ENCODE measurements at places on chromosomes 13 and 19. TPM values are rescaled to one million over a fixed set of nuclear protein-coding genes. Genes with fewer than 3 reads are reported as not detected.

- peak; percentile 15 for DNase-seq
These were observed 175.5 kb upstream of the SERP2 start for GRCh38 chr13:44197791-44198770.

DNA sequence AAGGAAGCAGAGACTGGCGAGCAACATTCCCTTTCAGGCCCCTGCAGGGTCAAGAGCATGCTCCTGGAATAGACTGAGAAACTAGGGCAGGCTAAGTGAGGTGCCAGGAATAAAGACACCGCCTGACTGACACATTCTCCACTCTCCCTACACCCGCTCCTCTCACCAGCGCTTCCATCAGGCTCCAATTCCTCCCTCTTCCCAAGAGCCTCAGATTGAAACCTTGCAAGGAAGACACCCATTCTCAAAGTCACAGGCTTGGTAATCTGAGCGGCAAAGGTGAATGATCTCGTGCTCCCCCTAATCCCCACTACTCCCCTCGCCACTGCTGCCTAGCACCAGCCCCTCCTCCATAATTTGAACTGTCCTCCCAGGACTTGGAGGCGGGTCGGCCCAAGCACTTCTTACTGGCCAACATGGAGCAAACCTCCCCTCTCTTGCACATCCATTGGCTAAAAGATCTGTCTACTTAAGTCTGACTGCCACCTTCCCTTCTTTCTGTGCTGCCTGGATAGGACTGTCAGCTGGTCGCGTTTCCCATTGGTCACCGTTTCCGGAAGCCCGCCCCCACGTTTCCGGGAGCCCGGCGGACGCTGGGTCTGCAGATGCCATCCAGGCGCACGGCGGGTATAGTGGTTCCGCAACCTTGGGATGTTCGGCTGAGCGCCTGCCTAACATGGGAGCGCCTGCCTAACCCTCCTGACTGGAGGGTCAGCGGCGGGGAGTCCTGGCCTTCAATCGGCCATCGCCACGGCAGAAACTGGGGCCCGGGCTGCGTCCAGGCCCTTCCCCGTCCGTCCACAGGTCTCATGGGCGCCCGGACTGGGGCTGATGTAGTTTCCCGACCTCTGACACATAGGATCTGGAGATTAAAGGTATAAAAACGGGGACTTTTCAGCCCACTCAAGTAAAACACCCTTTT, 33.6 kb downstream of the ZNF383 start:
- DNase-seq = peak; percentile 57

ZNF582 gene
- total RNA-seq = 3.7 TPM

ERICH4 gene
- not detected for total RNA-seq

DNA sequence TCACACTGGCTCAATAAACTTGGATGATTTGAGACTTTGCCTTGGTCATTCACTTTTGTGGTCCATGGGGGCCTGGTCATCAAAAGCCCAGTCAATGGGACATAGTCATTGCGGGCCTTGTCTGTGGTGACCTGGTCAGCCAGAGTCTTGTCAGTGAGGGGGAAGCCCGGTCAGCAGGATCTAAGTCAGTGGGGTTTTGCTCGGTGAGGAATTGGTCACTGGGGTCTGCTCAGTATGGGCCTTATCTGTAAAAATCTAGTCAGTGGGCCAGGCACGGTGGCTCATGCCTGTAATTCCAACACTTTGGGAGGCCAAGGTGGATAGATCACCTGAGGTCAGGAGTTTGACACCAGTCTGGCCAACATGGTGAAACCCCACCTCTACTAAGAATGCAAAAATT, 63.7 kb upstream of the TPM4 start:
- DNase-seq = no peak

- no peak for DNase-seq
These were observed 23.1 kb downstream of the CCDC8 start for GRCh38 chr19:46390121-46390858.

- DNase-seq = no peak
These were observed 21.4 kb downstream of the KCTD4 start for GRCh38 chr13:45179428-45179827.

GRCh38 chr19:40134866-40135265, 44.1 kb upstream of the ZNF780A start:
- DNase-seq = no peak

C1QTNF9 gene
- total RNA-seq = 0.10 TPM

DNA sequence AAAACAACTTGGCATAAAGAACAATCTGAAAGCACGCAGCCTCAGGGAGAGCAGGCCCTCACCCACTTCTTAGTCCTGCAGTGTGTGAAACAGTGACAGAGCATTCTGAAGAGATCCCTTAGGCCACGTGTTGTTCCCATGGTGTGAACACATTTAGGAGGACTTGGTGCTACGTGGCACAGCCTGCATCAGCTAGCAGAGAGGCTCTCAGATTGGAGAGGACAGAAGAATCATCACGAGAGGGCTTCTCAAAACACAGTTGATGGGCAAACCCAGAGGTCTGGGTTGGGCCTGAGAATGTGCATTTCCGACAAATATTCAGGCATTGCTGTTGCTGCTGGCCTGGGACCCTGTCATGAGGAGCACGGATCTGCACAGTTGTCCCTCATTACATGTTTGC, 26.1 kb upstream of the TFDP1 start:
- DNase-seq = no peak

- peak; percentile 58 for DNase-seq
These were observed 3.7 kb upstream of the GP6 start for GRCh38 chr19:55041627-55042343.

DNA sequence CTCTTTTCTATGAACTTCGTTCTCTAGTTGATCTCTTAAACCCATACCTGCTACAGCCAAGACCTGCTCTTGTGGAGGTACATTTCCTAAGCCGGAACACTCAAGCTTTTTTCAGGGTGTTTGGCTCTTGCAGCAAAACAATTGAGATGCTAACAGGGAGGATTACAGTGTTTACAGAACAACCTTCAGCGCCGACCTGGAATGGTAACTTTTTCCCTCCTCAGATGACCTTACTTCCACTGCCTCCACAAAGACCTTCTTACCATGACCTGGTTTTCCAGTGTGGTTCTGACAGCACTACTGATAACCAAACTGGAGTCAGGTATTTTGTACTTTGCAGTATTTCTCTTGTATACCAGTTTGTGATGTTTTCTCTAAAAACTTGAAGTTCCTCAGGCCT, 506 bp downstream of the KCNRG start:
- no peak for DNase-seq

GRCh38 chr19:6876748-6877147, 10.6 kb upstream of the ADGRE1 start:
- no peak for DNase-seq

DNA sequence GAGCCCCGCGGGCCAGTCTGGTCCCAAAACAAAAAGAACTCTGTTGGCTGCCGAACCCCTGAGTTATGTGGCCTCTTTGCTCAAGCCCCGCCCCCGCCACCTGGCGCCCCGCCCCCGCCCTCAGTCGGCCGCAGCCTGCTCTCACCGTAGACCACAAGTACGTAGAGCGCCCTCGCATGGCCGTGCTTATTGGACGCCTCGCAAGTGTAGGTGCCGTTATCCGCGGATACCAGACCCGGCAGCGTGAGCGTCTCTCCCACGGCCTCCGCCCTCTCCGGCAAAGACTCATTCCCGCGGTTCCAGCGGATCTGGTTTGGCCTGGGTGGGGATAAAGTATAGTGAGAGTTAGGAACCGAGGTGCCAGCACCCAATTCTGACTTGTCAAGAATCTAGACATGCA, 5.5 kb upstream of the ZNF428 start:
- peak; percentile 89 for DNase-seq

WDR88 gene
- total RNA-seq = 0.27 TPM

GRCh38 chr13:92656103-92656502, 570.5 kb upstream of the GPC6 start:
- DNase-seq = no peak

CPT1C gene
- total RNA-seq = 0.79 TPM

GARIN5B gene
- not detected for total RNA-seq

GRCh38 chr13:33199289-33199850, 86.2 kb downstream of the STARD13 start:
- no peak for DNase-seq

DNA sequence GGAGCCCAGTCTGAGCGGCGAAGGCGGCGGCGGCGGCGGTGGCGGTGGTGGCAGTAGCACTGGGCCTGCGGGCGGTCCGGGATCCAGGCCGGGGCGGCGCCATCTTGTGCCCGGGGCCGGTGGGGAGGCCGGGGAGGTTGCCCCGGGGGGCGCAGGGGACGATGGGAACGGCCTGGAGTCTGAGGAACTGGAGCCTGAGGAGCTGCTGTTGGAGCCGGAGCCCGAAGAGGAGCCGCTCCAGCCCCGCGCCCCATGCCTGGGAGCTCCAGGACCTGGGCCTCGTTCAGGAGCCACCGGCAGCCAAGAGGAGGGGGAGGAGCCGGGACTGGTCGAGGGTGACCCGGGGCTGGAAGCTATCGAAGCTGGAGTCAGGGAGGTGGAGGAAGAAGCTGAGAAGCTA, 11.6 kb downstream of the ZNF28 start:
- DNase-seq = no peak

CDX2 gene
- total RNA-seq = not detected

DNA sequence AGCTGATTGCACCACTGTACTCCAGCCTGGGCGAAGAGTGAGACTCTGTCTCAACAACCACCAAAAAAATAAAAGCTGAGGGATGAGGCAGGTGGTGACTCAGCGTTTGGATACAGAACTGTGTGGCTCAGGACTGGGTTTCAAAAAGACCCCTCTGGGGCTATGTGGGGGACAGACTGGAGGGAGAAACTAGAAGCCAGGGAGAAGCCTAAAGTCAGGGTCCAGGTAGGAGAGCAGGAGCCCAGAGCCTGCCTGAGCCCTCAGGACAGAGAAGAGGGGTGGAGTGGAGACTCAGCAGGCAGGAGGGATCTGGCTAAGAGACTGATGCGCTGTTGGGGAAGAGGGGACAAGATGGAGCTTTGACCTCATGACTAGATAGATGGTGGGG, 1.8 kb upstream of the CD37 start:
- no peak for DNase-seq

- DNase-seq = no peak
These were observed 1623.4 kb upstream of the PRR20A start for GRCh38 chr13:55517312-55517711.

- DNase-seq = no peak
These were observed 167.5 kb upstream of the UBL3 start for GRCh38 chr13:30017880-30018279.

SIGLEC7 gene
- total RNA-seq = not detected

DNA sequence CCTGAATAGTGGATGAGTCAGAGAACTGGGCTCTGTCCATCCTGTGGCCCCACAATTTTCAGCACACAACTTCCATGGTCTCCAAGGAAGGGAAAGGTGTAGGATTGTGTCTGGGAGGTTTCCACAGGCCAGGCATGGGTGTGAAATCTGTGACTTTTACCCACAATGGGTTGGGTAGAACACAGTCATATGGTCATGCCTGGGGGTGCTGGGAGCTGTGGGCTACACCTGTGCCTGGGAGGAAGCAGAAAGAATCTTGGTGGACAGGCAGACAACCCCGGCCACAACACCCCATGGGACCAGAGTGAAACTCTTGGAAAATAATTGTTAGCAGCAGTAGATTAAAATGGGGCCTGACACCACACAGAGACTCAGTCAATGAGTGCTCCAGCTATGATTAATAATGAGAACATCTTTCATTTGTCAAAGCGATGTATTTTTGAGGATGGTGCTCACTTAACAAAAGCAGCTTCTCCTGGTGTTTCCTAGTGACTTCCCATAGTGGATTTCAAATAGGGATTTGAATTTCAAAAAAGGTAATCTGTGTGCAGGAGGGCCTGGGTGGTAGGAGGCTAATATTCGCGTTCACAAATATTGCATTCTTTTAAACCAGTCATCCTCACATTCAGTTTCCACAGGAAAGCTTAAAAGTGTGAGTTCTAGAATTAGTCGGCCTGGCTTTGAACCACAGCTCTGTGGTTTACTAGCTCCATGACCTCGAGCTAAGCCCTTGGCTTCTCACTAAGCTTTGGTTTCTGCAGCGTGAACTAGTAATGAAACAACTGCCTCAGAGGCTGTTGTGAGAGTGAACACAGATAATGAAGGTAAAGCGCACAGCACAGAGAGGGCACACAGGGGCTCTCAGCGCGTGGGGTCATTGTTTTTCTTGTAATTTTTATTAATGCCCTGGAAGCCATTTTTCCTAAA, 89.3 kb upstream of the UQCRFS1 start:
- DNase-seq = no peak

TSSK6 gene
- 4.4 TPM for total RNA-seq

DNA sequence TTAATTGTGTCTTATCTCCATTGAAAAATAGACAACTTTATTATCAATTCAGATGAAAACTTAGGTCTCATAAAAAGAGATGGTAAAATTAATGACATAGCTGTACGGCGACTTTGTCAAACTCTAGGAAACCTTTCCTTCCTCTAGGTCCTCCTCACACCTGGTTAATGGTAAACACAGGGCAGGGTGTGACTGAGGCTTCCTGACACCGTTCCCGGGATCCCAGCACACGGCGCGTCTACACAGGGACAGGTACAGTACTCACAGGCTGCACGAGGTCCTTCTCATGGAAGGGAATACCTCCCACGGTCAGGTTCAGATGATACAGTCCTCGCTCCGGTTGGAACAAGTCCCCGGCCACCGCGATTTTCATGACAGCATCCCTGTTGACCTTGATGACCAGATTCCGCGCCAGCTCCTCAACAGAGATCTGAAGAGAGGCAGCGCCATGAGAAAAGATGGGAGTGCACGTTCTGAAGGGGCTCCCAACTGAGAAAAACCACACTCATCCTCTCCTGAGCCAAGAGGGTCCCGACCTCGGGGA, 35.5 kb downstream of the GAS6 start:
- no peak for DNase-seq

- DNase-seq = no peak
These were observed 2301.2 kb downstream of the PCDH9 start for GRCh38 chr13:64928696-64929499.

DNA sequence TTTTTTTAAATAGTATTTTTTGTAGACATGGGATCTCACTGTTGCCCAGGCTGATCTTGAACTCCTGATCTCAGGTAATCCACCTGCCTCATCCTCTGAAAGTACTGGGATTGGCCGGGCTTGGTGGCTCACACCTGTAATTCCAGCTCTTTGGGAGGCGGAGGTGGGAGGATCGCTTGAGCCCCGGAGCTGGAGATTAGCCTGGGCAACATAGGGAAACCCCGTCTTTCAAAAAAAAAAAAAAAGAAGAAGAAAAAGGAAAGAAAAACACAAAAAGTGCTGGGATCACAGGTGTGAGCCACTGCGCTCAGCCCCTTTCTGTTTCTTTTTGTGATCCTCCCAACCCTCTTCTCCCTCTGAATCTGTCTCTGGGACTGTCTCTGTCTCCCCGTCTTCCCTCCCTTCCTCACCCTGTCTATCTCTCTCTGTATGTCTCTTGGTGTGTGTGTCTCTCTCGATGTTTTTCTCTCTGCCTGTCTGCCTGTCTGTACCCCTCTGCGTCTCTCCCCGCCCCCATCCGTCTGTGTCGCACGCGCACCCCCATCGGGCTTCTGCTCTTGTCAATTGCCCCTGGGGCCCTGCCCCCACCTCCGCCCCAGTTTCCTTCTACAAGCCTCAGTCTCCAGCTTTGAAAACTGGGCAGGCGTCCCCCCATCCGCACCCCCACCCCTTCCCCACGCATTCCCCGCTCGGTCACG, 540 bp upstream of the ZFP36 start:
- DNase-seq = peak; percentile 89

DNA sequence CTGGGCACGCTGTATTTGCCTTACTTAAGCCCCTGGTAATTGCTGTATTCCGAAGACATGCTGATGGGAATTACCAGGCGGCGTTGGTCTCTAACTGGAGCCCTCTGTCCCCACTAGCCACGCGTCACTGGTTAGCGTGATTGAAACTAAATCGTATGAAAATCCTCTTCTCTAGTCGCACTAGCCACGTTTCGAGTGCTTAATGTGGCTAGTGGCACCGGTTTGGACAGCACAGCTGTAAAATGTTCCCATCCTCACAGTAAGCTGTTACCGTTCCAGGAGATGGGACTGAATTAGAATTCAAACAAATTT, 676 bp downstream of the BRCA2 start:
- DNase-seq = no peak

BRME1 gene
- 6.3 TPM for total RNA-seq

MAMSTR gene
- total RNA-seq = 1.1 TPM

ARHGEF18 gene
- total RNA-seq = 78.3 TPM

Data from activated CD4-positive, alpha-beta T cell treated with anti-CD3 and anti-CD28 coated beads, Interleukin-2, amount 10 ng/mL, durations not matched to agents 7 days and 5 days (primary cell).